NCI-H2029 (cell line): ENCODE measurements at places on chromosomes 7 and 10.

DNA sequence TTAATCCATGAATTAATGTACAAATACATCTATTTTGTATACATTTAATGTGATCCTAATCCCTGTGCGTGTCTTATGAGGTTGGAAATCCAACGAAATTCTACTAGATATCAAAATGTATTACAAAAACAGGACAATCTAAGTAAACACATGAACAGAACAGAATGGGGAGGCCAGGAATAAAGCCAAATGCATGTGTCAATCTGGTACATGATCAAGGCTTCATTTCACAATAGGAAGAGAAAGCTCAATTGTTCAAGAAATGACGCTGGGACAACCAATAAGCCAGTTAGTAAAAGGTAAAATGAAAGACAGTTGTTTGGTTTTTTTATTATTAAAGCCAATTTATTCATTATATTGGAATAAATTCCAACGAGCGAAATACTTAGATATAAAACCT is 83.0 kb downstream of the COL13A1 start:
- no peak for DNase-seq

- DNase-seq: no peak
Measured at GRCh38 chr7:157278167-157278790, 58.5 kb upstream of the DNAJB6 start.

DNA sequence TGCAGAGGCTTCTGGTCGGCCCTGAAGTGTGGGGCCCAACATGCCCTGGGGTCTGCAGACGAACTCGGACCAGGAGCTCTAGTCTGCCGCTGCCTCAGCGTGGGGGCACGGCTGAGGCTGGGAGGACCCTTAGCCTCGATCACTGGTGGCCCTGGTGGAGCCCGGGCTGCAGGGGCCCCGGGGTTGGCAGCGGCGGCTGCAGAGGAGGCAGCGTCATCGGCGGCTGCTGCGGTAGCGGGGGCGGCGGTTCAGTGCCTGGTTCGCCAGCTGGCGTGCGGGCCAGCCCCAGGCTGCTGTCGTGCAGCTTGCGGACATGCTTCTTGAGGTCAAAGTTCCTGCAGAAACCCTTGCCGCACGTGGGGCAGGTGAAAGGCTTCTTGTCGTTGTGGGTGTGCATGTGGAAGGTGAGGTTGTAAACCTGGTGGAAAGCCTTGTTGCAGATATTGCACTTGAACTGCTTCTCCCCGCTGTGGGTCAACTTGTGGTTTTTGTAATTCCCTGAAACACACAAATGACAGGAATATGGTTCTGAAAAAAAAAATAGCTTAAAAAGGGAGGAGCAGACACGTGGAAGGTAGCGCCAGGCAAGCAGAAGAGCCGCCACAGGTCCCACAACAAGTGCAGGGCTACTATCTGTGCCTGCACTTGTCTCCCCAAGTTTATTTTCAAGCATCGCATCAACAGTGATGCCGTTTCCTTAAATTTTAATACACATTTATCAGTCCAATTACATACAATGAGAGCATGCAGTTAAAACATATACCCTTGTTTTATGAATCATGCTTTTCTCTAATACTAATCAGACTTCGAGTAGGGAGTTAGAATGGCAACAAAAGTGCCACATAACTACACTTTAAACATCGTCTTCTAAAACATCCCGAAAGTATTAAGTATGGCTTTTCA is 2.4 kb downstream of the FEZF1 start:
- no peak for DNase-seq

- no peak for DNase-seq
Measured at GRCh38 chr10:13705526-13706174, 118.9 kb downstream of the PRPF18 start.

DNA sequence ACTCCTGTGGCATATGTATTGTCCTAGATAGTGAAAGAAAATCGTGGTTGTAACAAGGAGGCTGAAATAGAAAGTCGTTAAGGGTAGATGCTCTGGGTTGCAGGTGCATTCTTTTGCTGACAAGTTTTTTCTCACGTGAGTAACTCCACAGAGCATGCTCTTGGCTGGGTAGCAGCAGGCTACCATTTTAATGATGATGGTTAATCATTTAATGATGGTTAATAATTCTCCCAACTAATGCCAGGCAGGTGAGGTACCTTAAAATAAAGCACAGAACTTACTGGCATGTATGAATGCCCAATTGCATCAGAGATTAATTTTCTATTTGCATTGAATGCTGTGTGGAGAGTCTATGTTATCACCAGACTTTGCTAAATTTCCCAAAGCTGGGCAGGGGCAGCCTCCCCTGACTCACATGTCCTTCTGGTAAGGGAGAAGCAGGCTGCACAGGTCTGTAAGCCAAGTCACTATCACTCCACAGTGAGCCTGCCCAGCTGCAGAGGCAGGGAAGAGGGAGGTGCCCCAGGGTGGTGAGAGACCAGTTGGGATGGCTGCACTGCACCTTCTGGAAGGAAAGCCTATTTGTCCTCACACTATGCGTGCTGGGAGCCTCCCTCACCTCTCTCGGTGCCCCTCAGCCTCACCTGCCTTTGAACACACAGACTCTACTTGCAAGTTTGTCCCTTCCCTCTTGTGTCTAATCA is 287.0 kb upstream of the IGFBP3 start:
- no peak for DNase-seq

GRCh38 chr10:101008823-101009423 is 9.3 kb downstream of the LZTS2 start:
- DNase-seq: no peak

GRCh38 chr10:71971769-71972555 is 7.8 kb downstream of the CHST3 start:
- DNase-seq: no peak

DNA sequence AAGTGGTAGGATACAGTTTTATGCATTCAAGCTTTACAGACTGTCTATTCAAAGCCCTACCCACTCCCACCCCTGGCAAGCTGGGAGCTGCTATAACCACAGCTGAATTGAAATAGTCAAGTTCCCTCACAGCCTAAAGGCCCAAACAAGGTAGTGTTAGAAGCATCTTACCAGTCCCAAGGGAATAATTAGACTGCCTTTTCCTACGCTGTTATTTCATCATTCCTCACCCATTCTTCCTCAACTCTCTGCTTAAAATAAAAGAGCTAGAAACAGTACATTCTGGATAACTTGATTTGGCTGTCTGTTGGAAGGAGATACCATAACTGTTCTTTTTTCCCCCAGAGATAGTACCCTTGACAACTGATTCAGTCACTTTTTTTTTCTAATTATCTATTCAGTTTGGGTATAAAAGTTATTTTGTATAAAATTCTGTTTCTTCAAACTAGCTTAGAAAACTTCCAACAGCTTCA is 54.0 kb downstream of the RAPGEF5 start:
- DNase-seq: no peak

- no peak for DNase-seq
Measured at GRCh38 chr7:64888561-64888900, 14.5 kb upstream of the ZNF273 start.

DNA sequence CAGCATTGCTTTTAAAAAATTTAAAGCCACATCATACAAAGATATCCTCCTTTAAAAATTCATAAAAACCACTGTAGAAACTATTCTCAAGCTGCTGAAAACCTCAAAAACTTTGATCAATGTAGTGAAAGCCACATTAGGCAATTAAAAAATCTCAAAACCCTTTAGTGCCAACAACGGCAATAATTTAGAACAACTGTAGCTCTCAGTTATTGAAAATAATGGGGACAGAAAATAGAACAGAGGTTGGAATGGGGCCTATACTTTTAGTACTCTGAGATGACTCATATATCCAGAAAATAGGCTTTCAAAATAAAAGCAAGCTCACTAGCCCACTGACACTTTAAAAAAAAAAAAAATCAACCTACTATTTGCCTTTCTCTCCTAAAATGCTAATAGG is 87.5 kb downstream of the GSAP start:
- DNase-seq: no peak

- no peak for DNase-seq
Measured at GRCh38 chr10:15200626-15201025, 32.1 kb upstream of the NMT2 start.

- DNase-seq: no peak
Measured at GRCh38 chr10:359093-359492, 223.8 kb downstream of the ZMYND11 start.

- no peak for DNase-seq
Measured at GRCh38 chr10:45473126-45473525, 99.1 kb downstream of the ALOX5 start.

- DNase-seq: no peak
Measured at GRCh38 chr7:105691082-105691679, 109.9 kb upstream of the EFCAB10 start.

DNA sequence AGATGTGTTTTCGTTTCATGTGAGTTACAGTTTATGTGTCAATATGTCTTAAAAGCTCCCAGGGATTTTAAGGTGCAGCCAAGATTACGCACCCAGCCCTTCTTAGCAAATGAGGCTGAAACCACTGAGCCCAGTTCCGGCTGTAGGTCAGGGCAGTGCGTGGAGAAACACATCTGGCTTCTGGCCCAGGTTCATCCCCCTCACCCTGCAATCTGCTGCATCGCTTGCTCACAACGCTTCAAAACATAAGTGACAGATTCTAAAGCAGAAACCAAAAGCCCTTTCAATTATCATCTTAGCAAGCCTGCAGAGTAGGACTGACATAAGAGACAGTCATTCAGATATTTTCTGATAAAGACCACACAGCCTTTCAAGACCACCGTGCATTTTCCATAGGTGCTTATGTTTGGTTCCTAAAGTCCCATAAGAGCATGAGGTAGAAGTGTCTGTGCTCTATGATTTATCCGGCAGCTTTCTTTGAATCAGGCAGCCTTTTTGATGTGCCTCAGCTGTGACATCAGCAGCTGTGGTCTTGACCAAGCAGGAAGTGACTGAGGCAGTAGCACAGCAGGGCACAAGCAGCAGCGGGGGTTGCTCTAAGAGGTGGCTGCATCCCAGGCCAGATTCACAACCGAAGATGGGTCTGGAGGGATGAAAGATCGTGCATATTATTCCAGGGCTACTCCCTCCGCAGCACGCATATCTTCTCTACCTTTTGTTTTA is 72.1 kb upstream of the LYZL2 start:
- no peak for DNase-seq

DNA sequence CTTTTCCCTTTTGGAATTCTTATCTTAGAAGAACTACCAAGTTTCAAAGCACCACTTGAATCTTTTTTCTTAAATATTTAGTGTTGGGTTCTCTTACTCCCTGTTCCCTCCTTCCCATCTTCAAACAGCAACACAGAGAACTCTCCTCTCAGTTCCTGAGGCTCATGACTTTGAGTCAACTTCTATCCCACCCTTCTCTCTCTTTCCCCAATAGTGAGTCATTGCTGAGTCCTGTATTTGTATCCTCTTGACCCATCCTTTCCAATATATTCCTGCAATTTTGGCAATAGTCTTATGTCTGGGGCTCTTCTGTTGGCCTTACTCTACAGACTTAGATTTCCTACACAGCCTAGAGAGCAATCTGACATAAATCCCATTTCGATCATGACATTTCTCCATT is 20.8 kb upstream of the JCAD start:
- DNase-seq: no peak

DNA sequence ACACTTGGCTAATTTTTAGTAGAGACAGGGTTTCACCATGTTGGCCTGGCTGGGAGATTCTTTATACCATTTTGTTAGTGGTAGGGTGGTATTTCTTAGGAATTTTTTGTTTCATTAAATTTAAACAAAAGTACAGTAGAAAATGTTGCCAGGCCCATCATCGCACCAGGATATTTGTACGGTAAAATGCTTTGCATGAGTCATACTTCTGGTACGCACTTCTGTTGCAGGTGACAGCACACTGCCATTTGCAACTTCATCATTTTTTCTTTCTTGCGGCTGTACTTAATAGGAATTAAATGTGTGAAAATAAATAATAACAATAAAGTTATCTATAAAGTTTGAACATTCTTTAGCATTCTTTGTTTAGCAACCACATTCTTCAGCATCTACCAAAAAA is 195.6 kb downstream of the SKAP2 start:
- DNase-seq: no peak

GRCh38 chr10:131431533-131431932 is 120.0 kb upstream of the TCERG1L start:
- DNase-seq: peak; percentile 3

GRCh38 chr10:12941966-12942365 is 59.5 kb downstream of the CCDC3 start:
- no peak for DNase-seq

- DNase-seq: no peak
Measured at GRCh38 chr7:91247500-91247899, 16.7 kb upstream of the FZD1 start.

- no peak for DNase-seq
Measured at GRCh38 chr10:129513312-129513711, 46.3 kb downstream of the MGMT start.

GRCh38 chr7:74174606-74175082 is 488 bp downstream of the EIF4H start:
- DNase-seq: peak; percentile 20

DNA sequence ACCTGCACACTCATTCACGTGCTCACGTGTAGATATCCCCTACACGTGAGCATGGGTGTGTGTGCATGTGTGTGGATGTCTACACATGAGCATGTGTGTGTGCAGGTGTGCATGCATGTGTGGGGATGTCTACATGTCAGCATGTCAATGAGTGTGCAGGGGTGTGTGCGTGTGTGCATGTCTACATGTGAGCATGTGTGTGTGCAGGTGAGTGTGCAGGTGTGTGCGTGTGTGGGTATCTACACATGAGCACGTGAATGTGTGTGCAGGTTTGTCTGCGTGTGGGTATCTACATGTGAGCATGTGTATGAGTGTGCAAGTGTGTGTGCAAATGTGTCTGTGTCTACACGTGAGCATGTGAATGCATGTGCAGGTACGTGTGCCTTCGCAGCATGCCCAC is 274.8 kb downstream of the PTPRN2 start:
- no peak for DNase-seq

DNA sequence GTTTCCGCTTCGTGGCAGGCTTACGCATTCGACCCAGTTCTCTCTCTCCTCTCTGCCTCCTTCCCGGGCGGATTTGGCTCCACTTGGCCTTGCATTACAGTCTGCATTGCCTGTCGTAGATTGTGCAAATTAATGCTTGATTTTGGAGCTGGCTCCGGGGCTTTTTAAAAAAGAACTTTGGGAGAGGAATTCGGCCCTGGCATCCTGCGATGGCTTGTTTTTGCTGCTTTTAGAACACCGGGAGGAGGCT is 767 bp downstream of the EIF4EBP2 start:
- no peak for DNase-seq

- no peak for DNase-seq
Measured at GRCh38 chr7:151056666-151057505, 811 bp downstream of the CDK5 start.

- DNase-seq: no peak
Measured at GRCh38 chr10:89369156-89370105, 8.4 kb upstream of the IFIT1B start.

- no peak for DNase-seq
Measured at GRCh38 chr10:58189269-58189668, 78.4 kb downstream of the IPMK start.

DNA sequence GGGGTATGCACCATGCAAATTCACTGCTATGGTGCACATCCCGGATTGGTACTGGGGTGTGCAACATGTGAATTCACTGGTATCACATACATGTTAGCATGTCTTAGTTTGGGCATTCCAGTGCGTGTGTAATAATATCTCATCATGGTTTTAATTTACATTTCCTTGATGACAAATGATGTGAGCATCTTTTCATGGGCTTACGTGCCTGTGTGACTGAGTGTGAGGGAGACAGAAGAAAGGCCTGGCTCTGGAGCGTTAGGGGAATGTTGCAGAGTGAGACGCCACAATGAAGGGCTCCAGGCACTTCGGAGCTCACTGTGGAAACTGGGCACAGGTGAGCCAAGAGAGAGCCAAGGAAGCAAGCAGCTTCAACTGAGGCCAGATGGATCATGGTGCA is 162.6 kb downstream of the UBE2H start:
- DNase-seq: no peak
